ENCODE measurements at places on chromosomes 5 and 9.

GRCh38 chr5:158421319-158421718 is 562.4 kb upstream of the CLINT1 start:
- DNase-seq: no peak

DNA sequence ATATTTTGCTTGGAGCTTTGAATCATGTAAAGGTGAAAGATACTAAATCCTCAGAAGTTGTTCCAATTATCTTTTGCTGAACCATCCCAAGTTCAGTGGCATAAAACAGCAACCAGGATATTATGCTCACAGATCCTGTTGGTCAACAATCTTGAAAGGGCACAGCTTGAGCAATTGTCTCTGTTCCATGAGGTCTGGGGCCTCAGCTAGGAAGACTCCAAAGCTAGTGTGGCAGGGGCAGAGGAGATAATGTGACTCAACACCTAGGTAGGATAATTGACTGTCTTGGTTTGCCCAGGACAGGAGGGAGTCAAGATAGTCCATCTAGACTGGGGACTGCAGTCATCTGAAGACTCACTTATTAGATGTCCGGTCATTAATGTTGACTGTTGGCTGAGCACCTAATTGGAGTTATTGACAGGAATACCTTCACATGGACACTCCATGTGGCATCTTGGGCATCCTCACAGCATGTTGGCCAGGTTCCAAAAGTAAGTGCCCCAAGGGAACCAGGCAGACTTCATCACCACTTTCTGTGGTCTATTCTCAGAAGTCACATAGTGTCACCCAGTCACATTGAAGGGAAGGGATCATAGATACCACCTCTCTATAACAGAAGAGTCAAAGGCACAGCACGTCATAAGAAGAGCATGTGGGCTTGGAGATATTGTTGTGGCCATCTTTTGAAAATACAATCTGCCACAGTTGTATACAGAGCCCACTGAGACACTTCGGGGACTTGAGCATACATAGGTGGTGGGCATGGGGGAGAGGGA is 88.4 kb upstream of the GPBP1 start:
- no peak for DNase-seq

DNA sequence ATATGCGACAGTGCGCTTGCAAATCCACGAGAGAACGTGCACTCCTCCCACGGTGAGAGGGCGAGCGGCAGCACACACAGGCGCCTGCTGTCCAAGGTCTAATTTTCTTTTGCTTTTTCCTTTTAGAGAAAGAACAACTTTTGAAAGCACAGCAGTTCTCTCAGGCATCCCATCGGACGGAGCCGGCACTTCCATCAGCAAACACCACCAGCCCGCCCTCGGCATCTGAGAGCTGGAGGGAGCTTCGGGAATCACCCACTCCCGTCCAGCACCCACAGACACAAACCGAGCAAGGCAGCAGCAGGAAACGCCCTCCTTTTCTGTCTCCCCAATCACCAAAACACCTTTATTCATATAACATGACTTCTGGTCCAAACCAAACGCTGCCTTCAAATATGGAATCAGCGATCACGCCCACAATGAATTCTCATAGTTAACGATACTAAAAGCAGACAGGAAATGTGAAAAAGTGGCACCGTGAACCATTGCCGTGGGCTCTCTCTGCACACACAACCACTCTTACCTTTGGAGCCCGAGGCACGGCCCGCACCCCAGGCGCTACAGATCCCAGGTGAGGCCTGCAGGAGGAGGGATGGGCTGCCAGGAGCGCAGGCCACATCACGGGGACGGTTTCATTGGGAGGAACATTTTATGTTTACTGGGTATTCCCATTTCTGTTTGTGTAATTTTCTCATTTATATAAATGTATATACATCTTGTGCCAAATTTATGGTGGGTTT is 14.2 kb downstream of the LPCAT1 start:
- DNase-seq: no peak

GRCh38 chr5:37494756-37495155 is 115.6 kb downstream of the WDR70 start:
- DNase-seq: no peak

- DNase-seq: no peak
These were observed 77.9 kb downstream of the SLCO4C1 start for GRCh38 chr5:102218159-102218558.

All from KBM-7 (cell line).